ENCODE measurements at places on chromosomes 4 and X. TPM values are rescaled to one million over a fixed set of nuclear protein-coding genes. Genes with fewer than 3 reads are reported as not detected.

GRCh38 chrX:41288641-41289040 is 45.3 kb upstream of the DDX3X start:
- no peak for DNase-seq

- DNase-seq = no peak
Observed at GRCh38 chr4:186105647-186106321, 1.3 kb downstream of the FAM149A start.

- DNase-seq = no peak
Observed at GRCh38 chrX:133566876-133567275, 151.6 kb upstream of the GPC4 start.

Gene IL3RA
- not detected for polyA plus RNA-seq

All from CD4-positive, CD25-positive, alpha-beta regulatory T cell (primary cell).